ENCODE measurements at places on chromosomes 1 and 21. TPM values are rescaled to one million over a fixed set of nuclear protein-coding genes. Genes with fewer than 3 reads are reported as not detected.

- DNase-seq = no peak
- no peak overlapping the region for H3K27ac ChIP-seq
- H3K27me3 ChIP-seq = no peaks in the 10 kb centered on the region
- peaks cover 14% of the 10 kb centered on the region for H3K4me1 ChIP-seq
- H3K36me3 ChIP-seq = peaks cover 6% of the 10 kb centered on the region
- H3K4me3 ChIP-seq = no peak overlapping the region
Measured at GRCh38 chr1:19750101-19750881, 49.4 kb downstream of the TMCO4 start.

GRCh38 chr1:9731051-9731537, 79.6 kb downstream of the PIK3CD start:
- DNase-seq = no peak
- no peak overlapping the region for H3K27ac ChIP-seq
- no peak overlapping the region for H3K4me3 ChIP-seq
- no peaks in the 10 kb centered on the region for H3K4me1 ChIP-seq
- H3K36me3 ChIP-seq = peaks cover 55% of the 10 kb centered on the region

DNA sequence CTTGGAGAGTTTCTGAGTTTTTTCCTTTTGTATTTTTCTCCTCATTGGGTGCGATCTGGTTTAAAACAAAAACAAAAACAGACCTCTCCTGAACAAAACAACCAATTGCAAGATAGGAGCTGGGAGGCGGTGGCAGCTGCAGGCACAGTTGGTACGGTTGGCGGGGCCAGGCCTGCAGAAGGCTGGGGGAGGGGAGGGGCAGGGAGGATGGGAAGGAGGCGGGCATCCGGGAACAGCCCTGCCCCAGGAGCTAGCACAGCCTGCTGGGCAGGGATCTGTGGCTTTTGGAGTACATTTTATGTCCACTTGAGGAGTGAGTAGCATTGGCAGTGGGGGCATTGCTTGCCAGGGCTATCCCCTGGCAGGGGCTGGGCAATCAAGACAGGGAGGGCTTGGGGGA, 5.2 kb downstream of the CAPN9 start:
- DNase-seq = no peak
- H3K36me3 ChIP-seq = no peaks in the 10 kb centered on the region
- H3K27me3 ChIP-seq = no peaks in the 10 kb centered on the region
- H3K27ac ChIP-seq = no peak overlapping the region
- H3K4me1 ChIP-seq = peaks cover 6% of the 10 kb centered on the region
- no peak overlapping the region for H3K4me3 ChIP-seq

GRCh38 chr1:119075614-119076013, 64.8 kb downstream of the WARS2 start:
- H3K4me3 ChIP-seq = no peak overlapping the region
- no peak overlapping the region for H3K27ac ChIP-seq
- H3K4me1 ChIP-seq = no peaks in the 10 kb centered on the region
- H3K27me3 ChIP-seq = no peaks in the 10 kb centered on the region
- no peaks in the 10 kb centered on the region for H3K36me3 ChIP-seq

DNA sequence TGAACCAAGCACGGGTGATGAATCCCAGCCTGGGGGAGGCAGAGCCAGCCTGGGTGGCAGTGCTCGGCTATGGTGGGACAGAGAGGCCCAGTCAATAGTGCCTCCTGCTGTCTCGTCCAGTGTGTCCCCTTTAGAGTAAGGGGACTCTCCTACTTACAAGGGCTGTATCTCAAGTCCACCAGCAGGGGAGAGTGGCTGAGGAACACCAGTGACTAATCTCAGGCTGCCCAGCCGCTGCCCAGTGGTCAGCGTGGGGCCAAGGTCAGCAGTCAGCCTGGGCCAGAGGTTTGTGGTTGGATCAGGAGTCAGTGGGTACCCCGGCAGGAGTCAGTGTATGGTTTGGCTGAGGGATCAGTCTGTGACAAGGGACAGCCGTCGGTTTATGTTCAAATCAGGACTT, 109.2 kb upstream of the RUNX3 start:
- DNase-seq = no peak
- no peaks in the 10 kb centered on the region for H3K27me3 ChIP-seq
- H3K36me3 ChIP-seq = no peaks in the 10 kb centered on the region
- H3K4me1 ChIP-seq = peaks cover 10% of the 10 kb centered on the region
- H3K4me3 ChIP-seq = no peak overlapping the region

- H3K36me3 ChIP-seq = no peaks in the 10 kb centered on the region
- H3K4me1 ChIP-seq = no peaks in the 10 kb centered on the region
- no peak overlapping the region for H3K4me3 ChIP-seq
- H3K27me3 ChIP-seq = no peaks in the 10 kb centered on the region
Measured at GRCh38 chr1:224767676-224768075, 151.6 kb downstream of the CNIH3 start.

The FCRL5 gene
- total RNA-seq = 0.33 TPM

The S100A3 gene
- not detected for total RNA-seq

The CLCA2 gene
- not detected for total RNA-seq
